Immature natural killer cell (primary cell): ENCODE measurements at places on chromosomes 16 and 17.

- H3K4me3 ChIP-seq: no peak overlapping the region
- no peaks in the 10 kb centered on the region for H3K4me1 ChIP-seq
- H3K27ac ChIP-seq: no peak overlapping the region
- H3K36me3 ChIP-seq: no peaks in the 10 kb centered on the region
- DNase-seq: no peak
Observed at GRCh38 chr16:49019831-49020230, 261.8 kb downstream of the CBLN1 start.

GRCh38 chr17:1095090-1095852, 84.5 kb downstream of the ABR start:
- peaks cover 27% of the 10 kb centered on the region for H3K4me1 ChIP-seq
- H3K36me3 ChIP-seq: peaks cover 15% of the 10 kb centered on the region

GRCh38 chr17:50949128-50949988, 83.2 kb upstream of the TOB1 start:
- H3K36me3 ChIP-seq: no peaks in the 10 kb centered on the region
- no peak overlapping the region for H3K4me3 ChIP-seq
- peaks cover 7% of the 10 kb centered on the region for H3K4me1 ChIP-seq
- no peak for DNase-seq
- no peak overlapping the region for H3K27ac ChIP-seq

DNA sequence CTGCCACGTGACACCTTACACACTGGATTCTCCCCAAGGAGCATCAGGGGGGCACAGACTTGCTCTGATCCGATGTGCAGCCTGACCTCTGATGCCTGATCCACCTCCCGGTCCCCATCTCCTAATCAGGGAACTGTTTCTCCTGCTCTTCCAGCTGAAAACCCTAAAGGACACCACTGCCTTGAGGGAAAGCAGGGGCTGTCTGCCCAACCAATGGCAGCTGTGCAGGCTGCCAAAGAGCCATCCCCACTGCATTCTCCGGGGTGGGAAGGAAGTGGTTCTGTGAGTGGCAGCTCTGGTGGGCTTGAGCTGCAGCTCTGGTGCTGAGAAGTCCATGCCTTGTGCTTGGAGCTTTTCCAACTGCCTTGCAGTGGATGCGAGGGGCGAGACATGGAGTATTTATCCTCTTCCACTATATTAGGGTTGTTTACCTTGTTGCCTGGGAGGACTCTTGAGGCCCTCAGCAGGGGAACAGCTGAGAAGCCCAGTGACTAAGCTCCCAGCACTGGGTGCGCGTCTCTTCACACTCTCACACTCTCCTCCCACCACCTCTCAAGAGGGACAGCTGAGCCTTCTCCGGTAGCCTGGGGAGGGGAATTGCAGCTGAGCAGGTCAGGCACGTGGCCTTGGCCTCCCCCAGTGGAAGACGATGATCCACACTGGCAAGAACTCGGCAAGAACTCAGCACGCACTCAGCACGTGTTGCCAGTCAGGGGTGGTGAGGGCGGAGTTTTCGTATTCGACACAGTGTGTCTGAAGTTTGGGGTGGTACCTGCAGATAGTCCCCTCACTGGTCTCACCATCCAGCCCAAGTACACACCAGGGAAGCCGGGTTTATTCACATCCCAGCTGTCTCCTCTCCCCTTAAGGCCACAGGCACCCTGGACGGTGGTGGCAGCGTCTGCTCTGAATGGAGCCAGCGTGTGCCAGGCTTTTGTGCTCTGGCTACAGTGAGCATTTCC, 21.1 kb upstream of the SPATA32 start:
- peaks cover 7% of the 10 kb centered on the region for H3K36me3 ChIP-seq
- peak overlapping the region; percentile 18 for H3K4me3 ChIP-seq
- H3K27me3 ChIP-seq: no peaks in the 10 kb centered on the region

DNA sequence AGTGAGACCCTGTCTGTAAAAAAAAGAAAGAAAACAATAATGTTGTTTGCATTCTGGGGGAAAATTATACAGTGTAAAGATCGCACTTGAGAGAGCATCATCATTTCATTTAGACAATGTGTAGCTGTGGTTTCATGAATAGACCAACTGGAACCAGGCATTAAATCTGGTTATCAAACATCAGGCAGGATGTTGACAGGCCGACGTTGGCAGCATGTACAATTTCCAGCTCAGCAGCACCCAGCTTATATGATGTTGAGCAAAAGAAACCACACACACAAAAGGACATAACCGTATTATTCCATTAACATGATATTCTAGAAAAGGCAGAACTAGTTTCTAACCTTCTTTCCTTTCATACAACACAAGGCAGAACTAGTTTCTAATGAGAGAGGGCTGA, 5.8 kb downstream of the MARVELD3 start:
- H3K27me3 ChIP-seq: peaks cover 2% of the 10 kb centered on the region
- no peak overlapping the region for H3K4me3 ChIP-seq
- no peaks in the 10 kb centered on the region for H3K4me1 ChIP-seq
- H3K36me3 ChIP-seq: no peaks in the 10 kb centered on the region

DNA sequence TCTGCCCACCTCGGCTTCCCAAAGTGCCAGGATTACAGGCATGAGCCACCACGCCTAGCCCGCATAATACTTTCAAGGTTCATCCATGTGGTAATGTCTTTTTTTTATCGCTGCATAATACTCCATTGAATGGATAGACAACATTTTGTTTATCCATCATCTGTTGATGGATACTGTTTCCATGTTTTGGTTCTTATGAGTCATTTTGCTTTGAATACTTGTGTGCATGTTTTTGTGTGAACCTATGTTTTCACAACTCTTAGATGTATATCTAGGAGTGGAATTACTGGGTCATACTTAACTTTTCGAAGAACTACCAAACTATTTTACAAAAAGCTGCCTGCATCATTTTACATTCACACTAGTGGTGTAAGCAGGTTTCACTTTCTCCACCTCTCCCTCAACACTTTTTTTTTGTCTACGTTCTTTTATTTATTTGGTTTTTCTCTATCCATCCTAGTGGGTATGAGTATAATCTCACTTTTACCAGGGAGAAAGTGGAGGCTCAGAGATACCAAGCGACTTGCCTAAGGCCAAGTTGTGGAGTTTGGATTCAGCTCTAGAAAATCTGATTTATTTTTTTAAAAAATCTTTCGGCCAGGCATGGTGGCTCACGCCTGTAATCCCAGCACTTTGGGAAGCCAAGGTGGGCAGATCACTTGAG, 151.2 kb downstream of the CMIP start:
- DNase-seq: peak; percentile 45
- H3K4me1 ChIP-seq: peaks cover 55% of the 10 kb centered on the region
- H3K27me3 ChIP-seq: peaks cover 2% of the 10 kb centered on the region
- no peaks in the 10 kb centered on the region for H3K36me3 ChIP-seq
- H3K4me3 ChIP-seq: no peak overlapping the region

- H3K27me3 ChIP-seq: no peaks in the 10 kb centered on the region
- H3K4me3 ChIP-seq: no peak overlapping the region
- H3K27ac ChIP-seq: no peak overlapping the region
- H3K36me3 ChIP-seq: peaks cover 29% of the 10 kb centered on the region
- peaks cover 18% of the 10 kb centered on the region for H3K4me1 ChIP-seq
- no peak for DNase-seq
Observed at GRCh38 chr17:81621494-81622130, 15.3 kb downstream of the NPLOC4 start.

- no peak overlapping the region for H3K4me3 ChIP-seq
- H3K4me1 ChIP-seq: no peaks in the 10 kb centered on the region
- no peak overlapping the region for H3K27ac ChIP-seq
Observed at GRCh38 chr17:8696906-8697305, 47.7 kb downstream of the CCDC42 start.

DNA sequence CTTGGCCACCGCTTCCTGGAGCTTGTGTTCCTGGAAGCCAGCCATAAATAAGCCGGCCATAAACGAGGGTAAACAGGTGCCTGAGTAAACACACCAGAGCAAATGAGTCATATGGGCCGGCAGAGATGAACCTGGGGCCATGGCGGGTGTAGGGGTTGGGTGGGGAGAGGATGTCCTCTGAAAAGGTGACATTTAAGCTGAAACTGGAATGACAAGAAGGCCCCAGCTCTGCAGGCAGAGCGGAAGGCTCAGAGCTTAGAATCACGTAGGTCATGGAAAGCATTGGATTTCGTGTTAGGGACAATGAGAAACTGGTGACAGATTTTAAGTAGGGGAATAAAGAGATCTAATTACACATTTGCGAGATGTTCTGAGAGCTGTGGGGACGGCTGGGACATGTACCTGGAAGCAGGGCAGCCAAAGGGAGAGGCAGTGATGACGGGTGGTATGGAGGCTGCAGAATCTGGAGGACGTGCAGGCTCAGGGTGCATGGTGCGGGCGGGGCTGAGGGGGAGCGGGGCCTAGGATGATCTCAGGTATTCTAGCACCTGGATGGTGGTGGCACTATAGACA, 8.1 kb upstream of the DNASE1 start:
- H3K36me3 ChIP-seq: no peaks in the 10 kb centered on the region
- H3K27me3 ChIP-seq: peaks cover 2% of the 10 kb centered on the region
- H3K4me1 ChIP-seq: no peaks in the 10 kb centered on the region
- no peak for DNase-seq
- H3K27ac ChIP-seq: peak overlapping the region; percentile 40
- H3K4me3 ChIP-seq: no peak overlapping the region

- peak overlapping the region; percentile 85 for H3K4me3 ChIP-seq
- peak; percentile 53 for DNase-seq
- no peak overlapping the region for H3K27ac ChIP-seq
Observed at GRCh38 chr17:8162997-8163977, 539 bp upstream of the VAMP2 start.

DNA sequence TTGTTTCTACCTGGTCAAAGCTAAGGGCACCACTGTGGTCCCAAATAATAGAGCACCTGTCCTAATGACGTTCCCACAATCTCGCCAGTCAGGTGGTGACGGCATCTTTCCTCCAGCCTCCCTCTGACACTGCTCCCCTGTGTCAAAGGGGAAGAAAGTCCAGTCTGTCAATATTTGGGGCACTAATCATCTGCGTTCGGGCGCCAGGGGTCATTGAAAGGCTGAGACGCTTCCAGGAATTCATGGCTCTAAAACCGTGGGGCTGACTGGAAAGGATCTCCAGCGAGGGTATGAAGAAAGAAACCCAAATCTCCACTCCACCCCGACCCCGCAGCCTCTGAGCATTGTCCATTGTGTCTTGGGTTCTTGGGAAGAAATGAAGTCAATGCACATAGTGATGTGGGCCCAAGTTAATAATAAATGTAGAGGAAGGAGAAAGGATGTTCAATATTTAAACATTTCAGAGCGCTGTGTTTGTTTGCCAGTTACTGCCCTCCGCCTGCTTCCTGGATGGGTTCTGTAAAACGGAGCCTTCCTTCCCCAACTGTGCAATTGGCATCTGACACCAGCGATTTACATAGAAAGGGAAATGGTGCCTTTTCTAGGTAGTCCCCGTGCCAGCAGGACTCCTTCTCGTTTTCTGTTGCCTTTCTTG, 103.2 kb downstream of the SOCS1 start:
- H3K4me1 ChIP-seq: peaks cover 12% of the 10 kb centered on the region
- H3K27me3 ChIP-seq: no peaks in the 10 kb centered on the region
- no peak overlapping the region for H3K4me3 ChIP-seq
- no peak overlapping the region for H3K27ac ChIP-seq
- DNase-seq: no peak
- peaks cover 17% of the 10 kb centered on the region for H3K36me3 ChIP-seq

DNA sequence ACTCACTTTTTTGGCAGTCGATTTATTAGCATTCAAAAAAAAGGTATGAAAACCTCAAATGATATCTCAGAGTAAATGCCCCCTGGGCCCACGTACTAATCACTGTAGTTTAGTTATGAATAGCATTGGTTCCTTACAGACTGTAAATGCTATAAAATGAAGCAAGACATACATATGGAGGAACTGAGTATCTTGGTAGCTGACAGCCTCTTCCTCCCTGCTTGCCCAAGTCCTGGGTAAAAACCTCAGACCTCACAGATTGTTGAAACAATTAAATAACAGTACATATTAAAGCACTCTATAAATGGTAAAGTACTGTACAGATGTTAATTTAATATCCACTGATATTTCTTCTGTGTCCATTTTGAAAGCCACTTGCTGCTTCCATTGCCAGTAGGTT, 33.2 kb upstream of the ABCC11 start:
- peaks cover 32% of the 10 kb centered on the region for H3K36me3 ChIP-seq
- peaks cover 30% of the 10 kb centered on the region for H3K4me1 ChIP-seq
- peaks cover 4% of the 10 kb centered on the region for H3K27me3 ChIP-seq

GRCh38 chr17:8162233-8162996, at the start of gene VAMP2:
Gene VAMP2, minus strand, starts transcription at chr17:8162948. Its CDS starts 69 bp downstream, at chr17:8162879.
- peaks cover 43% of the 10 kb centered on the region for H3K27me3 ChIP-seq
- DNase-seq: peak; percentile 91
- H3K27ac ChIP-seq: peak within 1 kb of the TSS; percentile 97
- no peaks in the 10 kb centered on the region for H3K36me3 ChIP-seq
- peaks cover 56% of the 10 kb centered on the region for H3K4me1 ChIP-seq

DNA sequence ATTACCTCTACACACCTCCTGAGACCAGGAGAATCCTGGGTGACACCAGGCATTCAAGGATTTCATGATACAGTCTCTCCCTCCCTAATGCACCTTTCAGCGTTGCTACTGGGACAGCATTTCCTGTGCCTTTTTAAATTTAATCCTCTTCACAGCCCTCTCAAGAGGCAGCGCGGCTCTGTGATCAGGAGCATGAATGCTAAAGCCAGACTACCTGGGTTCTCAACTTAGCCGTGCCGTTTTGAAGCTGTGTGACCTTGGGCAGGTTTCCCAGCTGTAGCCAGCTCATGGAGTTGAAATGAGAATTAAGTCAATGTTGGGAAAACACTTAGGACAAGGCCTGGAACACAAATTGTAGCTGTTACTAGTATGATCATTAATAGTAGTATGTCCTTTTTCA, 191.8 kb downstream of the XYLT1 start:
- peaks cover 58% of the 10 kb centered on the region for H3K4me1 ChIP-seq
- H3K27ac ChIP-seq: no peak overlapping the region
- no peaks in the 10 kb centered on the region for H3K27me3 ChIP-seq
- H3K4me3 ChIP-seq: no peak overlapping the region
- DNase-seq: no peak

GRCh38 chr17:79024901-79025737, 1.1 kb downstream of the C1QTNF1 start:
- no peaks in the 10 kb centered on the region for H3K36me3 ChIP-seq
- DNase-seq: no peak
- H3K27ac ChIP-seq: no peak overlapping the region
- peak overlapping the region; percentile 66 for H3K4me3 ChIP-seq
- H3K4me1 ChIP-seq: peaks cover 9% of the 10 kb centered on the region

- peaks cover 4% of the 10 kb centered on the region for H3K4me1 ChIP-seq
- no peak overlapping the region for H3K4me3 ChIP-seq
- H3K27ac ChIP-seq: no peak overlapping the region
- H3K27me3 ChIP-seq: no peaks in the 10 kb centered on the region
- H3K36me3 ChIP-seq: no peaks in the 10 kb centered on the region
Observed at GRCh38 chr16:57502048-57502775, 15.9 kb upstream of the DOK4 start.

DNA sequence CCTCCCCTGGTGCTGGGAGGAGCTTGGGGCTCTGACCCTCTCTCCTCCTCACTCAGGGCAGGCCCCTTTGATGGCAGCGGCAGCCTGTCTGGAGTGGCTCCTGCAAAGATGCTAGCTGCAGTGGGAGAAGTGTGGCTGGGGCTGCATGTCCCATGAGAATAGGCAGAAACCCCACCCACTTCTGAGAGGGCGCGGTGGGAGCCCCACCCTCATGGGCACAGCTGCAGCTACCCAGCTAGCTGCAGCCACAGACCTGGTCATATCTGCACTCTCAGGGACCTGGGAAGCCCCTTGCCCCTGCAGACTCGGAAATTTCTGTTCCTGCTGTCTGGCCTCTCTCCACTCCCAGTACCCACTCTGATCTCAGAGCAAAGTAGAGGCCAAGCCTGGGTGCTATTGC, 72.2 kb upstream of the BRD7 start:
- H3K36me3 ChIP-seq: no peaks in the 10 kb centered on the region
- H3K27me3 ChIP-seq: peaks cover 10% of the 10 kb centered on the region
- H3K4me1 ChIP-seq: no peaks in the 10 kb centered on the region
- DNase-seq: no peak
- H3K4me3 ChIP-seq: no peak overlapping the region
- no peak overlapping the region for H3K27ac ChIP-seq

GRCh38 chr16:69033151-69033949, 72.1 kb upstream of the HAS3 start:
- no peak overlapping the region for H3K4me3 ChIP-seq
